ENCODE measurements at places on chromosomes 7 and 10.

GRCh38 chr10:55048830-55049498 is 247.9 kb upstream of the PCDH15 start:
- no peak for DNase-seq

DNA sequence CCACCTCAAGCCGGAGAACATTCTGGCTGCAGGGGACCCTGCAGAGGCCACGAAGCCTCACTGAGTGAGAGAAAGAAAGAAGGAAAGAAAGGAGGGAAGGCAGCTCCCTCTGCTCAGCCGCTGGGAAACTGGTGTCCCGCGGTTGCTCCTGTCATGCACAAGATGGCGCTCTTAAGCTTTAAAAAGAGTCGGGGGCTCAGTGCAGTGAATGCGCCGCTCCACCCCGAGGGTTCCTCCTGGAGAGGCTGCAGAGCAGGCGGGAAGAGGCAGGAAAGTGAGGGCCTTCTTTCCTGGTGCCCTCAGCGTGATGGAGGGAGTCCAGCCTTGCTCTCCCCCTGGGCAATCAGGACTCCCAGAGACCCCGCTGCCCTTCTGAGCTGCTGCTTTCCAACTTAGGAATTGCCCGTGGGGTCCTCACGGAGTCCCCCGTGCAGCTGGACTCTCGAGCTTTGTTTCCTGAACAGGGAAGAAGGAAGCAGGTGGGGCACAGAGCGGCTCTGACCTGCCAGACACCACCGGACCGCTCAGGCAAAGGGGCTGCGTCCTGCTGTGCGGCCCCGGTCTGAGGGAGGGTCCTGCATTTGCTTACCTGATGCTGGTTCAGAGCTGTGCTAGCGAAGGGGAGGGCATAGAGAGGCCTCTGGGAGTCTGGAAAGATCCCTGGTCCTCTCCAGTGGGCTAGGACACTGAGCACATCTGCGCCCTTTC is 141.9 kb upstream of the MKI67 start:
- DNase-seq: no peak

DNA sequence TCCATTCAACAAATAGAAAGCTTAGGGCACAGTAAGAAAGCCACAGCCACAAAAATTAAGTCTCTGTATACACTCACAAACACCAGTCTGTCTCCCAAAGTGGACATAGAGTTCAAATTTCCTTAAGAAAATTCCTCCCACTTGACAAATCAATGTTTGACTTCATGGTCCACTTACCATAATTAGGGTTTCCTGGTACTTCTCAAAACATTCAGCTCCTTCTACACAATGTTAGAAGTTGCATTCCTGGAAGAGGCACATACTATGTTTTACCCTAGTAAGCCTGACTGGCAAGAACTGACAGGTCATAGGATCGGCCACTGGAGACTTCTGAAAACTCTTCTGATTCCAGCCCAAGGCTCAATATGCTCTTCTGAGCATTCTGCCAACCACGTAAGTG is 70.5 kb downstream of the CPXM2 start:
- DNase-seq: no peak

GRCh38 chr7:77265666-77266065 is 66.0 kb upstream of the FGL2 start:
- no peak for DNase-seq

DNA sequence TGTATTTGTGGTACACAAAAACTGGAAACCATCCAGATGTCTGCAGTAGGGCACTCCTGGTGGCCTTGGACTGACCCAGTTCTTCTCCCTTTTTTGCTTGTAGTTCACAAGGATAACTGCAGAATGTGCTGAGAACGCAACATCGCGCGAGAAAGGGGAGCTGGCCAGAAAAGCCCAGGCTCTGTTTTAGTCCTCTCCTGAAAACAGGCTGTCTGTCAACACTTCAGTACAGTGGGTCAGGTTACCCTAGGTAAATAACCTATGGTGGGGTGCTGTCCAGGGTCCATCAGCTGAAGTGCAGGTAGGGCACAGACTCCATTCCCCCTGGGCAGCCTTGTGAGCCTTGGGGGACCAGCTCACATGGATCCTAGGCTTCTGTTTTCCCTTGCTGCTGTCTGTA is 495.8 kb downstream of the MDFIC start:
- DNase-seq: no peak

DNA sequence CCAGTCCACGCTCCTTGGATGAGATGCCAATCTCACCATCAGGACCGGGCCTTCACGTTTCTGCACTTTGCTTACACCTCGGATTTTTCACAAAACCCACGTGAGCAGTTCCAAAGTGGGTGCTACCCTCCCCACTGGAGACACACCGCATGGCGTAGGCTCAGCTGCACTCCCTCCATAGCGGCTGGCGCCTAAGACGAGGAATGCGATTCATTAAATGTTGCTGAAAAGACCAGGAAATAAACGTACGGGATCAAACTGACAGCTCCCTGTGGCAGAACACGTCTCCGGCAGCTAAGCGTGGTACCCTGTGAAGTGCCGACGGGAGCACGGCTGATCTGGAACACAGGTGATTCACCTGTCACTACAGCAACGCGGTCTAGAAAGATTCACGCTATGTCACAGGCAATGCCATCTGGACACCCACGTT is 209.0 kb downstream of the DIP2C start:
- DNase-seq: no peak

- no peak for DNase-seq
Observed at GRCh38 chr7:111091593-111092358, 849 bp downstream of the LRRN3 start.

GRCh38 chr7:13989949-13990305 is 461 bp upstream of the ETV1 start:
- DNase-seq: no peak

- DNase-seq: no peak
Observed at GRCh38 chr10:99042051-99042771, 193.4 kb downstream of the HPSE2 start.

DNA sequence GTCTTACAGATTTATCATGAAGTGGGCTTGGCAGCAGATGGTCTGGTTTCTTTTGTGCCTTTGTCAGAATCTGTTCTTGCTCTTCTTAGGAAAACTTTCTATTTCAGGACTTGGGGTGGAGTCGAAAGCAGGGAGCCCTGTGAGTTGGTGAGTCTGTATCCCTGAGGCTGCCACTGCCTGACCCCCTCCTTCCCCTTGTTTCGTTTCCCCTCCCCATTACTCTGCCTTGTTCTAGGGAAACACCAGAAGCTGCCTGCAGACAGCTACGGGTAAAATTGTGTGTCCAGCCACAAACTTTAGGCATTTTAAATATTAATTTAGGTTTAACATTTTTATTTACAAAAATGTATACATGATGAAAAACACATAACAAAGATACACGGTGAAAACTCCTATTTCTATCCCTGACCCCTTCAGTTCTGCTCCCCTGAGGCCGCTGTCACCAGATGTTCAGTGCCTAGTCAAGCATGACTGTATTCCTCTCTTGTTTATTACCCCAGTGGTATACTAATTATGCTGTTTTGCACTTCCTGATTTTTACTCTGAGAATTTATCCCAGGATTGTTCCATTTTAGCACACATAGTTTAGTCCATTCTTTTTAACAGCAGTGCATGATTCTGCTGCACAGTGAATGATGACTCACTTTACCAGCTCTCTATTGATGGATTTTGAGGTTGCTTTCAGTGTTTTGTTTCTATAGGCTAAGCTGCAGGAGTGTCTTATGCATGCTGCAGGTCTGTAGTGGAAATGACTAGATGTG is 9.1 kb downstream of the TSPAN14 start:
- no peak for DNase-seq

GRCh38 chr10:61751599-61751998 is 88.9 kb downstream of the CABCOCO1 start:
- DNase-seq: no peak

GRCh38 chr7:155402941-155403340 is 55.0 kb upstream of the EN2 start:
- DNase-seq: no peak

- no peak for DNase-seq
Observed at GRCh38 chr7:45573661-45574415, at the start of gene ADCY1. ADCY1 (plus strand) TSS chr7:45574368; CDS start chr7:45574544, 176 bp downstream.

GRCh38 chr10:92740762-92741161 is 51.0 kb downstream of the HHEX start:
- no peak for DNase-seq

DNA sequence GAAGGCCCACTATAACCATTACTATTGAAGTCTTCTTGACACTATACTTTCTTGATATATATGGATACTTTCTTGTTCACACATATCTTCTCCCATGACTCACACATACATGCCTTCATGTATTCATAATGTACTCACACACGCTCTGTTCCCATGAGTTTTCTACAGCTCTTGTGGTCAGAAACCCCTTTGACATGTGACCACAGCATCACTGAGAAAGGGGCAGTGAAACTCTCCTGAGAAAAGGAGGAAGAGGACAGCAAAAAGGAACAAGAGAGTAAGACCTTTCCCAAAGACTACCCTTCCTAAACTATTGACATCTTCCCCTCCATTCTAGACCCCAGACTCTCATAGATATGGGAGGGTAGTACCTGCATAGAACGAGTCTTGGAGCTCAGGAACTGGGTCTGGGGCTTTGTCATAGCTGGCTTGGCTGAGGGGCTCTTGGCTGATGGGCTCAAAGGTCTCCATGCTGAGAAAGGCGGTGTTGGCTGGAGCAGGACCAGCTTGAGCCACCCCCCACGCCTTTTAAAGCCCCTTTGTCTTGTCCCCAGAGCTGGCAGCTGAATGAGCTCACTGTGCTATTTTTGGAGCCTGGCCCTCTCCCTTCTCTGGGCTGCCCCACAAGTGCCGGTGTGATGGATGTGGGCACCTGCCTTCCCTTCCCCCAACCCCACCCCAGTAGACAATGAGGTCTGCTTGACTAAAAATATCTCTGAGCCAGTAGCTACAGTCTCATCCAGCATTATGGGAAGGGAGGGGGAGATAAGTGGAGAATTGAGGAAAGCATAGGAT is 5.1 kb downstream of the SYNPO2L start:
- DNase-seq: no peak

DNA sequence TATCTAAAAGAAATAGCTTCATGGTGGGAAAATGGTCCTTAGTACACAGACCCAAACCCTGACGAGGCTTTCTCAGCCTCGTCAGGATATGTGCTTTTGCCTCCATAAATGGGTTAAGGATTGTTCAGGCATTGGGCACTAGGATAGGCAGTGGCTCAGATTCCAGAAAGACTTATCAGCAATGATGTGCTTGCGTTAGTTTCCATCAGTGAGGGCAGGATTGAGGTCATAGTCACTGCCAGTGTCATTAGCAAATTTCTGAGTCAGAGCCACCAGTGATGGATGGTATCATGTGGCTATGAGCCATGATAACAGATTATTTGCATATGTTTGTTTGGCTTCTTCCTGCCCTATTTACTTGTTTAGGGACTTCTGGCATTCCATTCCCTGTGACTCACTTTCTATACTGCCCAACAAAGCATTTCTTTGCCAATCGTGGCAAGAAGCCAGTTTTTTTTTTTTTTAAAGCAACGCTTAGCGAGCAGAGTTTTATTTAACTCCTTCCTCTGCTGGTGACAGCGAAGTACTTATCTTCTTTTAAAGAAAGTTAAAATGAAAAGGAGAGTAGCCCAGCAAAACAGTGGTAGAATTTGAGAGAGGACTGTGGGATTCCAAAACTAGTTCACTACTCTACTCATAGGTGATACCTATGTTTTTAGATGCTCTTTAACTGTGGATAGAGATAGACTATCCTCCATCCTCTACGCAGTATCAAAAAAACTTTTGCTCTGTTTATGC is 44.4 kb downstream of the MYPN start:
- no peak for DNase-seq

DNA sequence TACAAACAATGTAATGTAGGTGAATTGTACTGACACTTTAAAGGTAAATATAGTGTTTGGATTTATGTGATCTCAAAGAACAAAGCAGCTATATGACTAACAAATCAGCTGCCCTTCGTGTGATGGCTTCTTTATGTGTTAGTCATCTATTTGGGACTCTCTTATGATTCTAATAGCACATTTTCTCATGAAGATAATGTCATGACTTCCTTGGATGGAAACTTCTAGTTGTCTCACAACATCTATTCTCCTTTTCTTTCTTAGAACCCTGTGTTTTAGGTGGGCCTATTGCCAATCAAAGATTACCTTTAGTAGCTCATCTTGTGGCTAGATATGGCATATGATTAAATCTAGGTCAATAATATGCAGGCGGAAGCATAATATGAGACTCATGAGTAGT is 45.0 kb downstream of the TMEM106B start:
- no peak for DNase-seq

GRCh38 chr10:23157691-23158369 is 34.3 kb upstream of the PTF1A start:
- DNase-seq: no peak

GRCh38 chr7:42104231-42104630 is 132.8 kb downstream of the GLI3 start:
- no peak for DNase-seq

DNA sequence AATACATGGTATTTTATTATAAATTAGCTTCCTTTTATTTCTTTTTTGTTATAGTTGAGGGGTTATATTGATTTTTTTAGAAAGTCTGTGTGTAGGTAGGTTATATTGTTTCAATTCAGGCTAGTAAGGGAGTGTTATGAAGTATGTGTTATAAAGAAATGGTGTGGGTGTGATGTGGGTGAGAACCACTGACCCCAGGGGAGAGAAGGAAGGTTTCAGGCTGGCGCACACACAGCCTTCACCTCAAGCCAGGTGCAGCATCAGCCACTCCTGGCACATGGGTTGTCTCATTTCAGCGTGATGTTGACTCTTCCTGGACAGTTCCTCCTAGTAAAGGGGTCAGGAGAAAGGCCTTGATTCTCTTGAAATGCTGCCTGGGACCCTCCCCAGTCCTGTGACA is 291.3 kb downstream of the POU6F2 start:
- no peak for DNase-seq

DNA sequence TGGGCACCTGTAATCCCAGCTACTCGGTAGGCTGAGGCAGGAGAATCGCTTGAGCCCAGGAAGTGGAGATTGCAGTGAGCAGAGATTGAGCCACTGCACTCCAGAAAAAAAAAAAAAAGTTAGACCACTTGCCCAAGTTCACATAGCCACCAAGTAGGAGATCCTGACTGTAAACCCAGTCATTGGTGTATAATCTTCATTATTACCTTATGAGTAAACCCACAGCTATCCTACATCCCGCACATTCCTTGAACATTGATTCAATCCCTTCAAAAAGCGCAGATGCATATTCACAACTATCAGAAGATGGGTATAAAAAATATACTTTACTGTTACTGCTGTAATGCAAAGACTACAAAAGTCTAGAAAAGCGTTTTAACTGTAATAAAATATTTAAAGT is 512.9 kb downstream of the SUGCT start:
- DNase-seq: no peak

DNA sequence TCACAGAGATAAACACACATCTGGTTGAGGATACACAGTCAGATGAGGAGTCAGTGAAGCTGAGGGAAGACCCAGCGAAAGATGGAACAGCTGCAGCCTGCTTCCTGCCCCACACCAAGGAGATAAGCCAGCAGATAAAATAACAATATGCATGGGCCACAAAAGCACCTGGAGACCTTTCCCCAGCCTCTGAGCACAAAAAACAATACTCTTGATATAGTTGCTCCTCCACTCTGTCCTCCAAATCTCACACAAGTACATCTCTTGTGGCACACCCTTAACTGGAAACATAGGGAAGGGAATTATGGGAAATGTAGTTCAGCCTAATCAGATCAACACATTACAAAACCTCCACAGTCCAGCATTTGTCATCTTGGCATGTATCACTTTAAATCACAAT is 9.7 kb upstream of the FHIP2A start:
- DNase-seq: no peak
